EH (cell line): ENCODE measurements at places on chromosomes 3 and 15.

- DNase-seq, result no peak
Measured at GRCh38 chr3:15456321-15456720, 28.9 kb downstream of the EAF1 start.

GRCh38 chr3:136685882-136686281 is 66.3 kb downstream of the STAG1 start:
- no peak for DNase-seq

DNA sequence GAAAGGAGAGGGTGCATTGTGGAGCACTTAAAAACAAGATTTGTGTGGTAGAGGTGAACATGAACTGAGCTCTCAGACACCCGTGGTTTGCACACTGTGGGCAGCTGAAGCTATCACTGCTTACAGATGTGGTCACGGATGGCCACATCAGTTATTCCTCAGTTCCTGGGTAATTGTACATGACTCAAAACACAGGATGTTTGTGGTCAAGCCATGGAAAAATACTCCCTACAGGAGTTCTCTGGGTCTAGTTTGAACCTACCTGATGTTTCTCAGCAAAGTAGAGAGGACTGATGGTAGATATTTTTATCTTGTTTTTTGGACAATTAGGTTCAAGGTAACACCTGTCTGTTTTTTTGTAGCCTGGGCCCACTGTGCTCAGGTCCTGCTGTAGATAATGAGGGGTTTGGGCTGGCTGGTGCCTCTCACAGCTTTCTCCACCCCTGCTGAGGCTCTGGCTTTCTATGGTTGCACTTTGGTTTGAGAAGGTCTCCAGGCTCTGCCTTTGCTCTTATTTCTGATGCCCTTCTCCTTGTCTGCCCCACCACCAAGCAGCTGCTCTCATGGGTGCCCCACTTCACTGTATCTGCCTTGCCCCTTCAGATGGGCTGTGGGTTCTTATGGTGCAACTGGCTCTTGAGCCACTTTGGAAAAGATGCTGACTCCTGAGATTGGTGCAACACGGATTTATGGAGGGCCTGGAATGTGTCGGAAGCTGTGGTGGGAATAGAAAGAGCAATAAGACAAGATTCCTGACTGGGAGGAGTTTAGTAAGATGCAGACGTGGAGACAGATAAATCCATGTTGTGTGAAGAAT is 40.1 kb downstream of the CDCP1 start:
- DNase-seq, result peak; percentile 86

GRCh38 chr15:98609144-98609852 is 39.0 kb upstream of the IGF1R start:
- DNase-seq, result peak; percentile 77

DNA sequence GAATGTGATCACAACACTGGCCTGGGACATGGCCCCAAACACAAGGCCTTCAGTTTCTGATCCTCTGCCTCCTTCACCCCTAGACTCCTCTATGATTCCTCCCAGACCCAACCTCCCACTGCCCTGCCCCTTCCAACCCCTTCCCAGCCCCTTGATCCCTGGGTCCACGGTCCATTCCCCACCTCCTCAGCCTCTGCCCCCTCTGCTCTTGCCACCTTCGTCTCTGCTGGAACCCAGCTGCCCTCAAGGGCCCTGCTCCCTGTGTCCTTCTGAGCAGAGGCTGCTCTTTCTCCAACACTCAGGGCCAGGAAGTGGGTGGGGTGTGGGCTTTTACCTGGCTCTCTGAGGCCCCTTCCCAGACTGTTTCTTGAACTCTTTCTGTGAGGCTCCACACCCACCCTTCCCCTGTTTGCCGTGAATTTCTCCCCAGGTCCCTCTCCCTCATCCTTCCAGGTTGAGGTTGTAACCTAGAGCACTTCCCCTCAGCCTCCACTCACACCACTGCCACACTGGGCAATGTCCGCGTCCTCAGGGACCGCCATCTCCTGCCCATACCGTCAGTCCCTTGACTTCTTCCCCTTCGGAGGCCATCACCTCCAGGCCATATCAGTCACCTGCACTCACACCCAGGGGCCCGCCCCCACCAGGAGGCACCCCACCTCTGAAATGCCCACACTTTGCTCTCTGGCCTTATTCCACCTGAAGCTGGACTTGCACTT is 18.7 kb upstream of the SLCO2A1 start:
- DNase-seq, result no peak

DNA sequence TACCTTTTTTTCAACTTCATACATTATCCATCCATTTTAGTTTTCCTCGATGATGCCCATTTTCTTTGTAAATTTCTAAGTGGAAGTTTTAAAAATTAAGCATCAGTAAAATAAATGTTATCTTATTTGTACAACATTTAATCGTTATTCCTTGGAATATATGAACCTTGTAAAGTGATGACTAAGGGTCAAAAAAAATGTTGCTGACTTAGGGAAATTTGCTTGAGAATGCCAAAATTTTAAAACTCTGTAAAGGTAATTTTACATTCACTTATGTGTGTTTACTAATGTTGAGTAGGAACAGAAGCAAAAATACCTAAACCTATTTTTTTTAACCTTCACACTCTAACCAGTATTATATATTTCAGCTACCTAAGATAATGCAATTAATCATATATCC is 917.1 kb downstream of the VGLL3 start:
- no peak for DNase-seq

- no peak for DNase-seq
Measured at GRCh38 chr3:144351011-144351410, 379.4 kb downstream of the DIPK2A start.

- no peak for DNase-seq
Measured at GRCh38 chr3:27141668-27142067, 227.5 kb downstream of the NEK10 start.

DNA sequence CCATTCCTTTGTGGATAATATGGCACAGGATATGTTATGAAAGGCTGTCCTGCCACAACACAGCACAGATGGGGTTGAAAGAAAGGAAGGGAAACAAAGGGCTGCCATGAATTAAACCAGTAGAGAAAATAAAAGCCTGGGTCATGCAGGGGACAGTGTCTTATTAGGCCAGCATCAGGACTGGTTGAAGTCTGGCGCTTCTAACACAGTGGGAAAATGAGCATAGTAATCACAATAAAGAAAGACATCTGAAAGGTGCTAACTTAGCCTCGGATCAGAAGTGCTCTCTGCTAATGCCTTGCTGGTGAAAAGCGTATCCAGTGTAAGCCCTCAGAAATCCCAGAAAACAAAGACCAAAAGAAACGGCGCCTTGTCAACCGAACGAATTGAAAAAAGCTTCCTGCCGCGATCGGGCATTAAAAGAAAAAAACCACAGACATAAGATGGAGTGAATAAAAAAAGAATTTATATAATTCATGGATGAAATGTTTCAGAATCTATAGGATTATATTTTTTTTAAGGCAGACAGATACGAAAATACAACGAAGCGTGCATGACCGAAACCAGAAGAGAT is 566 bp upstream of the MKRN3 start:
- no peak for DNase-seq

DNA sequence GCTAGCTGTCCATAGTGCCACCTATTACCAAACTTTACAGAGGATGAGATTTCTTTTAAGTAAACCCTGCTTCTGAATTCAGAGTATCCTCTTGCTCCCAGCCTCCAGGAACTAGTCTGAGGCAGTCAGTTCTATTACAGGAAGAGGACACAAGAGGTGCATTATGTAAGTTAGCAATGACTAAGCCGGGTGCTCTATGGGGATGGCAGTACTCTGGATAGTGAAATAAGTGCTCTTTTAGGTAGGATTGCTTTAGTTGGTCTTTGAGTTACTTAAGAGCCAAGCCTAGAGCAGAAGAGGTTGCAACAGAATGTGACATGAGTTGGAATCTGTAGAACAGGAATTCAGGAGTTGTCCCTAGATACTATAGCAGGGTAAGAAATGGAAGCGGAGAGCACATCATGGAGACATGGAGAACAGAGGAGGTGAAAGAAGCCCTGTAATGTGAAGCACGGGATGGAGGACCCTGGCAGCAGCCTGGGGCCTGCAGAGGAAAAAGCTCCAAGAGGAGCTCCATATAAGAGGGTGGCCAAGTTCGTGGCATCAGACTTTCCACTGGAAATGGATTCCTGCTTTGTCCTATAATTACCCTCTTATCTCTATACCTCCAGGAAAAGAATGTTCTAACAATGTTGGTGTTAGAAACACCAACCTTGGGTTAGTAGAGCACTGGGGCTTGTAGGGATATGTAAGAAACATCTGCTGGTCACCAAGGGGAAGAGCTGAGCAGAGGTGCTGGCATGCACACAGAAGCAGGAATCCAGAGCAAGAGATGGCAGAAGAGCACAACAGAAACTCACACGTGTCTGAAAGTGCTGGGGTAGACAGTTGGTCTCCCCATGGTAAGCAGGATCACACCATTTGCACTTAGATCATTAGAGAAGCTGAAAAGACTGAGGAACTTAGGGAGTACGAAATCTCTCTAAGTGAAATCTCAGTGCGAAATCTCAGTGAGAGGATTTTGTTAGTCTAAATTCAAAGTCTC is 851.1 kb downstream of the FHIT start:
- no peak for DNase-seq

DNA sequence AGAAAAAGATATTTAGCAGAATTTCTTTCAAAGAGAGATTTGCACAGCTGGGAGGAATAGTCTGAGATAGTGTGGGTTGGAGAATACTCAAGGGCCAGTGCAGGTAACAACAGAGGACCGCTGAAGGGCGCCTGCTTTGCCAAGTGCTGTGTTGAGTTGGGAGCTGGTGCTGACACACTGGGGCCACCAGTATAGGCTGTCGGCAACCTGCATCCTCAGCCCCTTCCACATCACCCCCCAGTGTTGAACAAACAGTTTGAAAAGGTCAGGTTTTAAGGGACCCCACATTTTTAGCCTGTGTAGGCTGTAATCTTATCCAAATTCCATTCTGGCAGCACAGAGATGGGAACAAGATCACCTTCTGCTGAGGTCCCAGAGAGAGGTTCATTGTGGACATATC is 96.6 kb downstream of the ABHD5 start:
- DNase-seq, result no peak

DNA sequence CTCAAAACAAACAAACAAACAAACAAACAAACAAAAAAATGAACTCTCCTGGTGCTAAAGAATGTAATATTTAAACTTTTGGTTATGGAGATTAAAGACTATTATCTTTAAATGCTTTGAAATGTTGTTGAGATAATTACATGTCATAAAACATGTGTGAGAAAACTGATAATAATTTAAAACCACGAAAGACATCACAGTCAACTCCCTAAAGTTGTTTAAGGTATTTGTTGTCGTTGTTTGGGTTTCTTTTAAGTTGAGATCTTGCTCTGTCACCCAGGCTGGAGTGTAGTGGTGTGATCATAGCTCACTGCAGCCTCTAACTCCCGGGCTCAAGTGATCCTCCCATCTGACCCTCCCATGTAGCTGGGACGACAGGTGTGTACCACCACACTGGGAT is 12.0 kb downstream of the EFCAB12 start:
- no peak for DNase-seq

DNA sequence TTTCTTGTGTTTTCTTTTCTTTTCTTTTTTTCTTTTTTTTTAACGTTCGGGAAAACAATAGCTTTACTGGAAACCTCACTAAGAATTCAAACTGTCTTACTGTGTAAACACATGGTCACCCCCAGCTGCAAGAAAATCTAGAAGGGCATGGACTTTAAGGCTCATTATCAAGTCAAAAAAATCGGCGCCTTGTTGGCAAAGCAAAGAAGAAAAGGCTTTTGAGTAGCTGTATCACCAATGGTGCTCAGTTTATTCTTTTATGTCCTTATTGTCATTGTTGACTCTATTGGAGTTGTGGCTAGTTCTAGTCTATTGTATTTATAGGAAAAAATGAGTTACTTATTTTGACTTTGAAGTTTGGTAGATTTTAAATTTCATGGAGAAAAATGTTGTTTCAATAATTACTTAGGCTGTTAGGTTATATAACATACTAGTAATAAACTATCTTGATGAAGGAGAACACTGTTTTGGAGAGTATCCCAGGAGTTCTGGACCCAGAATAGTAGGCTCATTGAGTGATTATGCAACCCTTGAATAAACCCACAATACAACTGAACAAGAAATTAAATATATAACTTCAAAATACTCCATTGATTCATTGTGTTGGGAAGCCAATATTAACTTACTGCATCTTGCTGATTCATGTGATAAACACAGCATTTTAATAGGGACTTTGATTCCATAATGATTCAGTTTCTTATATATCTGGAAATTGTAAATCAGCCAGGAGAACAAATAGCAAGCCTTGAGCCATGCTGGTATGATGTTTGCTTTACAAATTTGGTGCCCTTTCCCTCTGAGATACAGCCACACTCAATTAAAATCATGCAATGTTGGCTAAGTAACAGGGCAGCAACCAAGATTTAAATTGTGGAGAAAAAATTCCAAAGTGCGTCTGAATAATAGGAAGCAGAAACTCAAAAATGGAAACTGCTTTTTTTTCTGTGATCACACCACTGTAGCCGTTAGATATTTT is 27.8 kb upstream of the GOLIM4 start:
- DNase-seq, result no peak

- DNase-seq, result no peak
Measured at GRCh38 chr3:75395580-75396315, 268.4 kb upstream of the FRG2C start.

DNA sequence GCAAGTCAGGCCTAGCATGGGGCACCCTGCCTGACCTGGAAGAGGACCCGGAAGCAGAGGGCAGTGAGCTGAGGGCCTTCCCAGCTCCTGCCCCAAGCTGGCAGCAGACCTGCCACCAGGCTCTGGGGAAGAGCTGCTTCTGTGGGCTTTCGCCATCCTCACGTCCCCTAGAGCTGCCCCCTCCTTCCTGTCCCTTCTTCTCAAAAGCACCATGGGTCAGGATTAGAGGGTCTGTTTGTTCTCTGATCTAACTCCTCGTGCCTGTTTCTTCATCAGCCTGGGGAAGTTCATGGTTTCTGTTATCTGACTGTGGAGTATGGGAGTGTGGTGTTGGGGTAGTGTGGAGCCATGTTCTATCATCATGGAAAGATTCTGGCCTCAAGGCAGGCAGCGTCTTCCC is 58.4 kb upstream of the POLG start:
- DNase-seq, result no peak
